ENCODE measurements at places on chromosomes 13 and 19.

DNA sequence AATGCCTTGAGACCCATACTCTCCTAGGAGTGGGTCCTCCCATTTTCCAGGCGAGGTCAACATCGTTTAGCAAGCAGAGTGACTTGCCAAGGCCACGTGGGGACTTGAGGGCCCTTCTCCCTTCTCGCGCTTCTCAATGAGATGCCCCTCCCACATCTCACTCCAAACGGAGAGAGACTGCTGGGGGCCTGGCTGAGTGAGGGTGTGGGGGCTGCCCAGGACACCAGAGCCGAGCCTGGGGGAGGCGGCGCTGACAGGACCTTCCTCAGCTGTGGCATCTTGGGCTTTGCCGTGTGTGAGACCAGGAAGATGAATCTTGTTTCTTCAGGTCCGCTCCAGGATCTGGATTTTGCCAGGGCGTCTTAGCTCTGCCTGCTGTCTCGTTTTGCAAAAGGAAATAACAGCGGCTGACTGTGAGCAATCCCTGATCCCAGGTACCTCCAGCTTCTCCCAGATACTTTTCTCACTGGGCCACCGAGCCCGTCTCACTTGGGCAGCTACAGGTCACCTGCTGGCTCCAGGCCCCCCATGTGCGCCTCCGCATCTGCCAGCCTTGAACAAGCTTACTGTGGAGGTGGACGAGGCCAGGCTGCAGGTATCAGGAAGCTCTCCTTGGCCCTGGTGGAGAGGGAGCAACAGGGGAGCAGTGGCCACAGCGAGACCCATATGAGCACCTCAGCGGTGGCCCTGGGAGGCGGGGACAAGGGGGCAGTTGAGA, 6.0 kb downstream of the COX6B2 start:
- no peaks in the 10 kb centered on the region for H3K36me3 ChIP-seq
- H3K4me1 ChIP-seq = peaks cover 12% of the 10 kb centered on the region
- no peak overlapping the region for H3K27ac ChIP-seq

GRCh38 chr19:49136771-49137171, 17.4 kb downstream of the PPFIA3 start:
- no peaks in the 10 kb centered on the region for H3K27me3 ChIP-seq
- no peaks in the 10 kb centered on the region for H3K36me3 ChIP-seq
- H3K27ac ChIP-seq = no peak overlapping the region
- no peak overlapping the region for H3K4me3 ChIP-seq

DNA sequence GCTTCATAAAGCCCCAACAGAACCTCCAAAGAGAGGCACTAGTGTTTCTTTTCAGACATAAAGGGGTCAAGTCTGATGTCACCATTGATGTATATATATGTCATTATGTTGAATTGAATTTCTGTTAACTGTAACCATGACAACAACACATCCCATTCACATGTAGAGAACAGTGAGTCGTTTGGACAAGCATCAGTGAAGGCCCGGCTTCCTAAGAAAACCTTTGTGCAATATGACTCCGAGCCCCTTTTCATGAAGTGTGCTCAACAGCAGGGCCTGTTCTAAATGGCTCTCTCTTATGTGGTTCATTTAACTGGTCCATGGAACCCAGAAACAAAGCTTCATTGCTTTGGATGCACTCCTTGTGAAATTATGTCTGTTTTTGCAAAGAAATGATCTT, 67.2 kb upstream of the UBL3 start:
- no peak for DNase-seq
- H3K4me1 ChIP-seq = no peaks in the 10 kb centered on the region
- no peak overlapping the region for H3K27ac ChIP-seq
- no peaks in the 10 kb centered on the region for H3K27me3 ChIP-seq
- no peaks in the 10 kb centered on the region for H3K36me3 ChIP-seq
- H3K4me3 ChIP-seq = no peak overlapping the region

GRCh38 chr13:20990910-20991525, 70.4 kb downstream of the LATS2 start:
- H3K27ac ChIP-seq = no peak overlapping the region
- peaks cover 8% of the 10 kb centered on the region for H3K36me3 ChIP-seq
- no peak overlapping the region for H3K4me3 ChIP-seq
- DNase-seq = no peak
- no peaks in the 10 kb centered on the region for H3K27me3 ChIP-seq

GRCh38 chr13:99265821-99266426, 7.7 kb upstream of the GPR18 start:
- H3K36me3 ChIP-seq = no peaks in the 10 kb centered on the region
- H3K27me3 ChIP-seq = no peaks in the 10 kb centered on the region
- peak; percentile 57 for DNase-seq
- no peak overlapping the region for H3K4me3 ChIP-seq
- H3K4me1 ChIP-seq = peaks cover 4% of the 10 kb centered on the region

GRCh38 chr19:2869618-2870017, 2.5 kb downstream of the ZNF556 start:
- H3K27me3 ChIP-seq = no peaks in the 10 kb centered on the region
- no peaks in the 10 kb centered on the region for H3K4me1 ChIP-seq
- no peak overlapping the region for H3K27ac ChIP-seq
- no peaks in the 10 kb centered on the region for H3K36me3 ChIP-seq

GRCh38 chr13:101139081-101139480, 277.2 kb downstream of the NALCN start:
- H3K36me3 ChIP-seq = no peaks in the 10 kb centered on the region
- H3K27me3 ChIP-seq = no peaks in the 10 kb centered on the region
- H3K4me3 ChIP-seq = no peak overlapping the region

DNA sequence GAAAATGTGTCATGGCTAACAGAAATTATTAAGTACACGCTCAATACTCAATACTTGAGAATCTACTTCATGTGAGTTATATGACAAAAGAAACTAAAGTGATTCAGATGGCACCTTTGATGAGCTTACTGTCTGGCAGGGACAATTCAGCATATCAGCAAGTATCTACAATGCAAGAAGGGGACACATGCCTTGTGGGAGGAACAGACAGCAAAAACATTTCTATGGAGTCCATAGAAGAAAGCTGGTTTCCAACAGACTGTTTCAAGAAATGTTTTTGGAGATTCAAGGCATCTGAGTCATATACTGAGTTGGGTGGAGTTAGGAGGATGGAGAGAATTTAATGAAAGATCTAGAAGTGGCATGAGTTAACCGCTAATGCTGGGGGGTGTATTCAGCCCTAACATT, 54.7 kb downstream of the MBNL2 start:
- DNase-seq = no peak
- peaks cover 3% of the 10 kb centered on the region for H3K4me1 ChIP-seq
- no peaks in the 10 kb centered on the region for H3K36me3 ChIP-seq

GRCh38 chr13:26184791-26185250, 37.3 kb downstream of the RNF6 start:
- H3K4me3 ChIP-seq = no peak overlapping the region
- DNase-seq = peak; percentile 66
- no peak overlapping the region for H3K27ac ChIP-seq
- H3K36me3 ChIP-seq = no peaks in the 10 kb centered on the region
